ENCODE measurements at places on chromosomes 7 and 10.

- DNase-seq, result no peak
Measured at GRCh38 chr7:74320645-74321221, 31.5 kb downstream of the CLIP2 start.

DNA sequence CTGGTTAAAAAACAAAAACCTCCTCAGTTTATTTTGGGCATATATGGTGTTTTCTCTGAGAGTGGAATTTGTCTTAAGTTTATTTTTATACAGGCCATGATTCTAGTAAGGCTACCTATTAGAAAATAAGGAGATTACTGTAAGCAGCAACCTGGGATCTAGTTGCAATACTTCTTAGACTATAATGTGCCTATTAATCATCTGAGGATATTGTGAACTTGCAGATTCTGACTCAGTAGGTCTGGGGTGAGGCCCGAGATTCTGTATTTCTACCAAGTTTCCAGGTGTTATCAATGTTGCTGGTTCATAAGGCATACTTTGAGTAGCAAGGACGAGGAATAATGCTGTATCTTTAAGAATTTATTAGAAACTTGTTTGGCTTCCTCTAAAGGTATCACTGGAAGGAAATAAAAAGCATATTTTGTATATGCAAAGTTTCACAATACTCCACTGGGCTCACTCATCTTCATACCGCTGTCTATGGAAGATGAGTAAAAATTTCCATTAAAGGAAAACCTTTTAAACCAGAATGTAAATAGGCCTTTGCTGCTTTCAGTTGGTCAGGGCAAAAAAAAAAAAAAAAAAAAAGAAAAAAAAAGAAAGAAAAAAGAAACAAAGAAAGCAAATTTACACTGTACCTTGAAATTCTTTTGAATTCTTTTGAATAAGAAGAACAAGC is 105.8 kb downstream of the BMPER start:
- no peak for DNase-seq

DNA sequence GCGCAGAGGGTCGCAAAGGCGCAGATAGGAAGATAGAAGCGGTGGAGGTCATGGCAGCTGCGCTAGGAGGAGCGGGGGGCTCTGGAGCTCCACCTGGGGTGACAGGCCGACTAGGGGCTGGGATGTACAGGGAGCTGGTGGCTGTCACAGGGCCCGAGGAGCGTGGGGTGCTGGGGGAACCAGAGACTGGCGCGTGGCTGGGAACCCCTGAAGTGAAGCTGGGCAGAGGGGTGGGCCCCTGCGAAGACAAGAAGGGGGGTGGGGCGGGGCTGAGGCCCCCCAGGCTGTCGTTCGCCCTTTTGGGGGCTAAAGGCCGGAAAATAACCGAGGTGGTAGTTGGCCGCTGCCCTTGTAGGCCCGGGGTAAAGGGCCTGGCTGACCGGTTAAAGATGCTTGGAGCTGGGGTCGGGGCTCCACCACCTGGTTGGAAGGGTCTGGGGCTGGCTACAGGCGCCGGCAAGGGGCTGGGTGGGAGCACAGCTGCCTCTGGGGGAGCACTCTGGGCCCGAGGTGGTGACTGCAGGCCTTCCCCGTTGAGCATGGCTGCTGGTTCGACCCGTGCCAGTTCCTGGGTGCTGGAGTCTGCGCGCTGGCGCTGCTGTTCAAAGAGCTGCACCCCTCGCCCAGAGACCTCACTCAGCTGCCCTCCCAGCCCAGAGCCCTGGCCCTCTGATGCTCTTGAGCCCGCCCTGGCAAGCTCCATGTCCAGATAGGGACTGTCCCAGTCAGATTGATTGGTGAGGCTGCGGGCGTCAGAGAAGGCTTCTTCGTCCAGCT is 6.8 kb upstream of the MYOZ1 start:
- DNase-seq, result no peak

- DNase-seq, result no peak
Measured at GRCh38 chr7:14377646-14378266, 388.3 kb upstream of the ETV1 start.

DNA sequence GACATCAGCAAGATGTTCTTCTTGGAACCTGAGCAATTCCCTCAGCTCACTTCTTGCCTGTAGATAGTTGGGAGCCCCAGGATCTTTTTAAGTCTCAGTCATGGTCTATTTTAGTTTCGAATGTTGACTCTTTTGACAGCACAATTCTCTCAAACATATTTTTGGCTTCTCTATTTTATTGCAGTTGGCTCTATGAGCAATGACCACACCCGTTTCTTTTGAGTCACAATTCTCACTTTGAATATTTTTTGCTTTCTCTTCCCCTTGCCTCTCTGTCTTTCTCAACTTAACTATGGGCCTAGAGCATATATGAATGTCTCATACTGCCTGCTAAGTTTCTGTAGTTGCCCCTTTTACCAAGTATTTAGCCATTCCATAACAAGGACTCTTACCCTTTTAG is 222.8 kb downstream of the PTN start:
- no peak for DNase-seq

- no peak for DNase-seq
Measured at GRCh38 chr7:53744403-53744760, 708.9 kb downstream of the POM121L12 start.

DNA sequence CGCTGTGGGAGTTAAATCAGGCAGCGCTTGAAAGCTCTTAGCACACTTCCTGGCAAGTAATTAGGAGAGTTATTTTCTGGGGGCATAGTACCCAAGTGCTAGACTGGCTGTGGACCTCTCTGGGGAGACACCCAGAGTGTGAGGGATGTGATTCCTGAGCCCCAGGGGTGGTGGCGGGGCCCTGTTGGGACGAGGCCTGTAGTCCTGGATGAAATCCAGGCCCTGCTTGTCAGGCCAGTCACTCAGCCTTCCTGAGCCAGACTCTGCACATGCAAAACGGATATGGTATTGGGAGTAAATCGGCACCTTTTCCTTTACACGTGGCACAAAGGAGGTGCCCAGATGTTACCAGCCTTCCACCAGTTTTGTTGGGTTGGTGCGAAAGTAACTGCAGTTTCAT is 31.2 kb downstream of the TRRAP start:
- no peak for DNase-seq

DNA sequence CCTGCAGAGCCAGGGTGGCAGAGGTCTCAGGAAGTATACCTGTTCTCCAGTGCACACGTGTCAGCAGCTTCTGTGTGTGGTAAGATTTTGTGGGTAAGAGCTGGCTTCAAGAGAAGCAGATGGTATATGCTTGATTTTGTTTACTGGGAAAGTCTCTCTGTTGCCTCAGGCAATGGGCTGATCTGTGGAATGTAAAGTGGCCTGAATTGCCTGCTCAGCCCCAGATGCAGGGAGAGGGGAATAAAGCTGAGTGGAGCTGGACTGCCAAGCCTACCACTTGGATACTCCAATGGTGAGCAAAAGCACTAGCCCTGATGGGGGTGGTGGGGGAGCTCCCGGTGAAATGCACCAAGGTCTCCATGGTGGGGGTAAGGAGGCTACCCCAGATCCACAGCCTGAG is 156.1 kb downstream of the WDR11 start:
- DNase-seq, result no peak

GRCh38 chr10:3350205-3350604 is 177.6 kb upstream of the PITRM1 start:
- DNase-seq, result no peak

GRCh38 chr7:38283107-38283506 is 9.7 kb upstream of the TARP start:
- no peak for DNase-seq

- no peak for DNase-seq
Measured at GRCh38 chr7:12888717-12889116, 201.3 kb downstream of the ARL4A start.

- no peak for DNase-seq
Measured at GRCh38 chr10:84166620-84167288, 6.8 kb upstream of the GPR15LG start.

- DNase-seq, result no peak
Measured at GRCh38 chr10:116748041-116748440, 5.7 kb upstream of the HSPA12A start.

DNA sequence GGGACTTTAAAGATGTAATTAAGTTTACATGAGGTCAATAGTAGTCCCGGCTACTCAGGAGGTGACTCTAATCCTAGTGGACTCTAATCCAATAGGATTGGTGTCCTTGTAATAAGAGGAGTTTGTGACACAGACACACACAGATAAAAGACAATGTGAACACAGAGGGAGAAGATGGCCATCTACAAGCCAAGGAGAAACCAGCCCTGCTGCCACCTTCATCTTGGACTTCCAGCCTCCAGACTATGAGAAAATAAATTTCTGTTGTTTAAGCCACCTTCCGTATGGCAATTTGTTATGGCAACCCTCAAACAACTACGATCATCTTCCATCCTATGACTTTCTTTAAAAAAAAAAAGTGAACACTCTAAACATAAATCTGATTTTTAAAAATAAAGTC is 116.3 kb downstream of the ALOX5 start:
- DNase-seq, result no peak

- DNase-seq, result no peak
Measured at GRCh38 chr10:86346799-86347665, 19.6 kb downstream of the GRID1 start.

DNA sequence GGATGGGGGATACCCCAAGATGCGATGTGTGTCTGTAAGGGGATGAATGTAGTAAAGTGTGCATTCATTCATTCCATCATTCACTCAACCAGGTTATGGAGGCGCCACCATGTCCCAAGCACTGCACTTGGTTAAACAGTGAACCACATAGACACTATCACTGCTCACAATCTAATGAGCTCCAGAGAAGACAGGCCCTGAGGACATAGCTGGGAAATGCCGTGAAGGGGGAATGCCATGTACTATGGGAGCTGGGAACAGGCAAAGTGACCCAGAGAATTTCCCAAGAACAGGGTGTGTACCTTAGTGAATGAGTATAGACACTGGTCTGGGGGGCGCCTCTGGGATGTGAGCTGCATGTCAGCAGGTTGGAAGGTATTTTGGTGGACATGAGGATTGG is 44.5 kb upstream of the LBX1 start:
- no peak for DNase-seq

- no peak for DNase-seq
Measured at GRCh38 chr7:108189733-108190388, 59.7 kb upstream of the LAMB4 start.

DNA sequence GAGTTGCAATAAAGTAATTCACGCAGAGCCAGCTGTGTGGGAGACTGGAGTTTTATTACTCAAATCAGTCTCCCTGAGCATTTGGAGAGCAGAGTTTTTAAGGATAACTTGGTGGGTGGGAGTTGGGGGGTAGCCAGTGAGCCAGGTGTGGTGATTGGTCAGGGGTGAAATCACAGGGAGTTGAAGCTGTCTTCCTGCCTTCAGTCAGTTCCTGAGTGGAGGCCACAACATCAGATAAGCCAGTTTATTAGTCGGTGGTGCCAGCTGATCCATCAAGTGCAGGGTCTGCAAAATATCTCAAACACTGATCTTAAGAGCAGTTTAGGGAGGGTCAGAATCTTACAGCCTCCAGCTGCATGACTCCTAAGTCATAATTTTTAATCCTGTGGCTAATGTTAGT is 3.3 kb upstream of the CYP51A1 start:
- DNase-seq, result no peak

- no peak for DNase-seq
Measured at GRCh38 chr7:158742065-158742821, 37.6 kb upstream of the NCAPG2 start.

DNA sequence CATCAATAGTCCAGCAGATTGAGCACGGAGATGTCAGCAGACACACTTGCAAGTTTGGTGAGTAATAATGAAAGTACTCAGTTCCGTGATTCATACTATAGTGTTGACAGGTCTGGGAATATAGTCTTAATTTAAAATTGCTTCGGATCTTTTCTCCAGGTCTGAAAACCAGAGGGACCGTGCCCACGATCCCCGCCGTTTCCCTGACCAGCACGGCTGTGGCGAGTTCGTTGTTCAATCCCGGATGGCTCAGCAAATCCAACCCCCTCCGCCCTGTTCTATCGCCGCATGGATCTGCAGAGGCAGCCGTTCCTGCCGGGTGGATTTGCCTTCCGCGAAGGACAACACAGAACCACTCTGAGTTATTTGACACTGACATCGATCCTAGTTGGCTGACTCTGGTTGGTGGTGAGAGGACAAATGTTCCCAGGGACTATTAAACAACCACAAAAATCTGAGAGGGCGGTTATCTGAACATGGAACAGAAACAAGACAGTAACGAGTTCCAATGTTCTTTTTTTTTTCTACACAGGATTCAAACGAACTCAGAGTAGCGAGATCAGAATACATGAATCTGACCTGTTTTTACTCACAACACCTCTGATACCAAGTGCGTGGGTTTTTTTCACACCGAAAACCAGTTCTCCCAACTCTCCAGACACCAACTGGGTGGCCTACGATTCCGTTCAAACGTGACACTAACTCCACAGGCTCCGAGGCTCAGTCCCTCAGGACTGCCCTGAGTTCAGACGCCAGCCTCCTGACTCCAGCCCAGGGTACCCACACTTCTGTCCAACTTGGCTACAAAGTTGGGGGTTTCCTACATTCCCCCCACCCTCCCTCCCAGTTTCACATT is 52.7 kb downstream of the RBM17 start:
- peak; percentile 56 for DNase-seq

DNA sequence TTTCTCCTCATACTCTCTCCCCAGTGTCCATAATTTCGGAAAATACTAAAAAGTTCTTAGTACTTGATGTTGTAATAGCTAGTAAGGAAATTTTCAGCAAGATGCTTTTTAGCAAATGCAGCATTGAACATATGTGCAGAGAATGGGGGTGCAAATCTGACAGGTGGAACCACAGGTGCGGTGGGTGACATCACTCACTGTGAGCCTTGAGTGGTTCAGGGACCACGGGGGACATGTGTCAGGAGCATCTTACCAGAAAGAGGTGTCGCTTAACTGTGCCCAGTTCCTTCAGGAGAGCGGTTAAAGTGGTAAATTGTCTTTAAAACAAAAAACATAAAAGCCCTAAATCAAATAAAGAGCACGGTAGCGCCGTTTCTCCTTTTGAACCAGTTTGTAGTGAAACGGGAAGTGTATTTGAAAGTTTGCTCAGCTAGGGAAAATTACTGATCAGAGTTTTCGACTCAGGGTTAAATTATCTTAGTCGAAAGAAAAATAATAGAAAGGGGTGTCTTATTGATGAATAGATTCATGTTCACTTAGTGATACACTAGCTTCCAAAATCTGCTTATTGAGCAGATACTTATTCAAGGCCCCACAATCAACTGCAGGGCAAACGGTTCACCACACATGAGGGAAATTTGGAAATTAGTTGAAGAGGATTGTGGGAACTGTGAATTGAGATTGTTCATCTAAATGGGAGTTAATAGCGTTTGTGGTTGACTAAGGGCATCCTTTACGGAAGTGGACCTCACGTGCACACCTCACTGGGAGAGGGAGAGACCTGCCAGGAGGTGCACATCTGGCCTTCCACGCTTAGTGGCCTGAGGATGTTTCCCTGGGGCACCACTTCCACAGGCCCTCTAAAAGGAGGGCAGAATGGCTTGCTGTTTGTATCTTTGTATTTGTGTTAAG is 12.7 kb downstream of the CUL1 start:
- no peak for DNase-seq

DNA sequence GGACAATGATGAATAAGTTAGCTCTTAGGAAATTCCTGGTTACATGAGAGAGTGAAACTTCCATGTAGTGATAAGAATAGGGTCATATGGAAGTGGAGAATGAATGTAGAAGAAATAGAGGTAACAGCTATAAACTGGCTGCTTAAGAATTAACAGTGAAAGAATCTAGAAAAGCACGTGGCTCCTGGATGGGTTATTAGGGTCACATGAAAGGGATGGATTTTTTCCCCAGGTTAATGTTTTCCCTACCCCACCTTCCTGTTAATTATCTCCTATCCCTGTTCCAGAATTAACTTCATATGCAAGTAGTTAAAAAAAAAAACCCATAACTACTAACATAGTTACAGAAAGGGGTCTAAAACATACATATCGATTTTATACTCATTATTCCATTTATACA is 58.0 kb downstream of the ANKIB1 start:
- DNase-seq, result no peak

- no peak for DNase-seq
Measured at GRCh38 chr10:128029731-128030369, 96.4 kb downstream of the MKI67 start.

Data from activated naive CD4-positive, alpha-beta T cell treated with Interleukin-2 at 50 U/mL for 16 hours (primary cell).